Activated CD8-positive, alpha-beta memory T cell treated with anti-CD3 and anti-CD28 coated beads for 48 hours (primary cell): ENCODE measurements at places on chromosomes 7 and 10.

- DNase-seq = no peak
Observed at GRCh38 chr7:5627745-5628547, 153.5 kb downstream of the RNF216 start.

DNA sequence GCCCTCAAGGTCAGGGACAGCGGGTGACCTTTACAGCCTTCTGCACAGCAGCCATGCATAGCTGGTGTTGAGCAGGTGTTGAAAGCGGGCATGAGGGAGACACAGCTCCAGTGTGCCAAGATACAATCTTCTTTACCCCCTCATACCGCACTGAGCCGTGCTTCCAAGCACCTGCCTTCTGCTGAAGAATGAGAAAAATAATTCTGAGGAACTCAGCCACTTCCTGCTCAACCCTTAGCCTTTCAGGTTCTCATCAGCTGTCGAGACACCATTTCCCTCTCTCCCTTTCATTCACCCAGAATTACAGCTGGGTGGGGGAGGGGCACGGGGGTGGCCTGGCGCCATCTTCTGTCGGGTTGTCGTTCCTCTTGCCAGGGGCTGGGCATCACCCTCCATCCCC lies 58.6 kb downstream of the COL13A1 start:
- DNase-seq = no peak

- no peak for DNase-seq
Observed at GRCh38 chr10:79923669-79924068, 25.2 kb downstream of the SFTPD start.

- DNase-seq = no peak
Observed at GRCh38 chr7:100685631-100686145, 8.4 kb downstream of the GIGYF1 start.

DNA sequence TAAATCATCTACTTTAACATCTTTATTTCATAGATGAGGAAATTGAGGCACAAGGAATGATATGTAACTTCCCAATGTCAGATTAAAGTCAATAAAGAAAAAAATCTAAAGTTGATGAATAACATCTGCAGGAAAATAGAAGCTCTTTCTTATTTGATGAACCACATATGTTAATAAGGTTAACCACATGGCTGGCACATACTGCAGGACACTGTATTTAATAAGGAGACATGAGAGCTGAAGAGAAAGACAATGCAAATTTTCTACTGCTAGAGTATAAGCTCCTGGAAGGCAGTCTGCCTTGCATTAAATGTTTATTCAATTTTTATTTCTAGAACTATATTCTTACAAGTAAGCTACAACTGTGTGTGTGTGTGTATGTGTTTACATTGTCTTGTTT lies 4.4 kb downstream of the RAB11FIP2 start:
- DNase-seq = no peak

- DNase-seq = no peak
Observed at GRCh38 chr7:55335151-55335550, 30.0 kb upstream of the LANCL2 start.

DNA sequence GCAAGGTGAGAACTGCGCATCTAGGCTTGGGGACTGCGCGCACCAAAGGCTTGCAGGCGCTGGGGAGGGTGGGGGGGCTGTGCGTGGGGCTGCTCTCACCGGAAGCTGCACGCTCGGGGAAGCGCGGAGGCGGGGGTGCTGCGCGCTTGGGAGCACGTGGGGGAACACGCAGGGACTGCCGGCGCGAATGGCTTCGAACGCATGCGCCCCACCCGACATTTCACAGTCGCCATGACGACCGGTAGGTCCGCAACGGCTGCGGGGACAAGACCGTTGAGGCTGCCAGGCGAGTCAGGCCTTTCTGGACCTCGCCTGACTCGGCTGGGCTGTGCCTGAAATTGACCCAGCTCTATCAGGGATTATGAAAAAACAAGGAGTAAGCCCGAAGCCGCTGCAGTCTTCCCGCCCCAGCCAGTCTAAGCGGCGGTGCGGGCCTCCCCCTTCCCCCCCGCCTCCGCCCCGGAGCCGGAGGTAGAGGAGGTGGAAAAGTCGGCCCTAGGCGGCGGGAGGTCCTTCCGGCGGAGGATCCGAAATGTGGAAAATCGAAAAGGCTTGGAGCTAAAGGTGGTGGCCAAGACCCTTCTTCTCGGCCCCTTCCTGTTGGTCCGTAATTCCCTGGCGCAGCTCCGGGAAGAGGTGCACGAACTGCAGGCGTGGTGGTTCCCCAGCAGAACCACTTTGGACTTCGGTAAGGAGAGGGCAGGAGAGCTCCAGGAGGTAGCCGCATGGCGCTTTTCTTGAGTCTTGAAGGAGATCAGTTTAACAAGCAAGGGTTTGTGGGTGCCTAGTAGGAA lies 34.9 kb upstream of the STEAP1 start:
- DNase-seq = no peak

DNA sequence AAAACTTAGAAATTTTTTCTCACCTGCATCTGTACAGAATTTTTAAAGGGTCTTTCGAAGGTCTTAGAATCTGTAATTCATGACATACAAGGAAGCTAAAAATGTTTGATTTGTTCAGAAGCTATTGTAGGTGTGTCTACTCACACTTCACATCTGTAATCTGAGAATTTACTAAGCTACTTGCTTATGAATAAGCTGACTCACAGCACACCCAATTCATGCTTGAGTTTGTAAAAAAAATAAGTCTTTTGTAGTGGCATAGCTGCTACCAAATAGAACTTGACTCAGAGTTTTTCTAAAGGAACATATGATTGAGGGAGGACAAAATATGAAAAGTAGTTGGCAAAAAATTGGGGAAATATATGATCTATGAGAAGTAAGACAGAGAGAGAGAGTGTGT lies 12.7 kb upstream of the AGR2 start:
- DNase-seq = no peak
